ENCODE measurements at places on chromosomes 12 and 14.

DNA sequence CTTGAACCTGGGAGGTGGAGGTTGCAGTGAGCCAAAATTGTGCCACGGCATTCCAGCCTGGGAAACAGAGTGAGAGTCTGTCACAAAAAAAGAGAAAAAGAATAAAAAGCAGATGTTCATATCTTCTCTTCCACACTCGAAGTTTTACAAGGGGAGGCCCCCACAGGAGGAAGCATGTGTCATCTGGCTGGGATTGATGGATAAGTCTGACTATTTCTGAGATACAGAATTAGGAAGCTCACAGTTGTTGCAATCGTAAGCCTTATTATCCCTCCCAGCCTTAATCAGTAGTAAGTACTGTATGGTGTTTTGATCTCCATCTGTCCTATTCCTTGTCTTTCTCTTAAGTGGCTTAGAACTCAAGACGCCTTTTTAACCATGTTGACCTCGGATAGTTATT, 31.9 kb upstream of the RASSF8 start:
- DNase-seq = no peak

GRCh38 chr14:21078287-21078686, 8.2 kb downstream of the ARHGEF40 start:
- no peak for DNase-seq

DNA sequence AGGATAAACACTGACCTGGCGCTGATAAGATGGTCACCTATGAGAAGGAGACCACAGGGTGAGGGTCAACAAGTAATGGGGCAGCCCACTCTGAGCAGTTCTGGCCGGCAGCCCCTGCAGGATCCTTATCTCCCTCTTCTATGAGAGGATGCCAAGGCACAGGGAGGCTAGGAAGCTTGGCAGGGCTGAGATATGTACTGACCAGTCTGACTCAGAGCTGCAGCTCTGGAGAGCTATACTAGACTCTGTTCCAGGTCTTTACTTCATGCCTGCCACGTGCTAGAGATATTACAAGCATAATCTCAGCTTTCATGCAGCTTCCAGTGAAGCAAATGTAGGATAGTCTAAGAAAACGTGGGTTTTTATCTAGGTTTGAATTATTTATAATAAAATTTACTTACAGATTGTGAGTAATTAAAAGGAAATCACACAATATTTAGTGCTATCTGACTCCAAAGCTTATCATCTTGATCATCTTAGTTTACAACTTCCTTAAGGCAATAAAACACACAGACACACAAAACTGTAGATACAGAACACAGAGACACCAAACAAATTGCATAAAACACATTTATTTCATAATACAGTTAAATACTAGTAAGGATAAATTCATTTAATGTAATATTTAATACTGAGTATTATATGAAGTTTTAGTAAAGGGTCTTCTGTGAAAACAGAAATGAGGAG, 32.3 kb downstream of the GIT2 start:
- no peak for DNase-seq

DNA sequence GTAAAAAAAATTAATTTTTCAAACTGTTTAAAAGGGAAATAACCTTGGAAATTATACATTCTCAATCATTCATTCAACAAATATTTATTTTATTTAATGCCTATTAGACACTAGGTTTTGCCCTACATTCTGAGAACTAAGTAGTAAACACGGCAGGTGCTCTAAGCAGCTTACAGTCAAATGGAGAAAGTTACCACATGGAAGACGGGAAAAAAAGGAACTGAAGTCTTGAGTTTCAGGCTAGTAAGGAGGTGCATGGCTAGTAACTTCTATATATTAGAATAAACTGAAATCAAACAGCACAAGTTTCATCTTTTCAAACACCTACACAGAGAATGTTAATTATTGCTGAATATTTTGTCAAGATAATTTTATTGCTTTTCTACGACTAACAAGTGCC, 52.9 kb downstream of the C12orf42 start:
- DNase-seq = no peak

DNA sequence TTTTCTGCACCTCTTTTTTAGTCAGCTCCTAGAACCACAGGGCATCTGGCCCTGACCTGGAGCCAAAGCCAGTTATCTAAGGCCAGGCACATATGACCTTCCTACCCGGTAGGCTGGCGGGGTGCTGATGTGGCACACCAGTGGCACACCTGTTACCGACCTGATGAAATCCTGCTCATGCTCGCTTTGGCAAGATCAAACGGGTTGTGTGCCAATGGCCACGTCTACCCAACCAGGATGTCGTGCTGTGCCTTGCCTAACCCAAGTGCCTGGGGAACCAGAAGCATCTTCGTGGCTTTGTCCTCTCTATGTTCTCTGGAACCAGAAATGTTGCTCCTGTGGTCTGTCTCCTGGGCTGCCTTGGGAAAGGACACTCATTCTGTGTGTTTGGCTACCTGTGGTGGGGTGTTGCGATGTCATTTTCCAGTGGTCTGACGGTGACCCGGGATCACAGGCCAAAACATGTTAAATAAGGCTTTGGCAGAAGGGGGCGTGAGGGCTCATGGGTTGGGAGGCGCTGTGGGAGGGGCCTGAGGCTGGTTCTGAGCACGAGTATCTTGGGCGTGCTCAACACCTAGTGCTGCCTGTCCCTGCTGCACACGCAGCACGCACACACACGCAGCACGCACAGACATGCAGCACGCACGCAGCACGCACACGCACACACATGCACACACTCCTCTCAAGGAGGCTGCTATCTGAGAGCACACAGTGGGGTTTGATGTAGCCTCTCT, 27.9 kb downstream of the CCNK start:
- no peak for DNase-seq
